ENCODE measurements at places on chromosomes 1 and 21.

DNA sequence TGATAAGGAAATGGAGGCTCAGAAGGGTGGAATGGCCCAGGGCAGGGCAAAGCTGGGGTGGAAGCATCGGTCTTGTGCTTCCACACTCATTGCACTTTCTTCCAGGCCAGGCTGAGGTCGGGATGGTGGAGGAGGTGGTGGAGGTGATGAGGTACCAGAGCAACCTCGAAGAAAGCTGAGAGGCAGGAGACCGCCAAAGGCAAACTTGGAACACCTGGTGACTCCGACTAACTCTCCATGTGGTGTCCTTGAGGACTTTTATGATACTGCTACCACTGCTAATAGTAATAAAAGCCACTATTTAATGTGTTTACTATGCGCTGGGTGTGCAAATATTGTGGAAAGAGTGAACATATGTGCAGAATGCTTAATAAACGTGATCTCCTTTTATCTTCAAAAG lies 16.9 kb upstream of the BTG2 start:
- no peak for DNase-seq

DNA sequence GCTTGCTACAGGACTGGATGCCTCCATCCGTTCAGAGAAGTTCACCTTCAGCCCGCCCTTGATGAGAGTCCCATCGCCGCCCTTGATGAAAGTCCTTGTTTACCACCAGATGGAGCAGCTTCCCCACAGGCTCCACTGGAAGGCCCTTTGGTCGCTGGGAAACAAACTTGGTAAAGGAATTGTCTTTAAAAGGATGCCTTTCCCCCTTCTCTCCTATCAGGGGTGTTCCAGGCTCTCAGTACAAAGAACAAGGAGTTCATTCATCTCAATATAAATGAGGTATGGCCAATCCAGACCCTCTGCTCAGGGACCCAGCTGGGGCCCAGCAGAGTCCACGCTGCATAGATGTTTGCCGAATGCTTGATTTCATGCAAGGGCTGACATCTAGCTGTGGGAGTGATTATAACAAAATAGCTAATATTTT lies 50.8 kb downstream of the CAPN9 start:
- peak; percentile 24 for DNase-seq

GRCh38 chr1:223556414-223557129 lies 108.9 kb downstream of the CAPN8 start:
- DNase-seq: peak; percentile 60

- DNase-seq: peak; percentile 78
Measured at GRCh38 chr1:198664068-198664788, 25.4 kb downstream of the PTPRC start.

GRCh38 chr1:47593013-47593568 lies 155.2 kb downstream of the FOXD2 start:
- DNase-seq: no peak

DNA sequence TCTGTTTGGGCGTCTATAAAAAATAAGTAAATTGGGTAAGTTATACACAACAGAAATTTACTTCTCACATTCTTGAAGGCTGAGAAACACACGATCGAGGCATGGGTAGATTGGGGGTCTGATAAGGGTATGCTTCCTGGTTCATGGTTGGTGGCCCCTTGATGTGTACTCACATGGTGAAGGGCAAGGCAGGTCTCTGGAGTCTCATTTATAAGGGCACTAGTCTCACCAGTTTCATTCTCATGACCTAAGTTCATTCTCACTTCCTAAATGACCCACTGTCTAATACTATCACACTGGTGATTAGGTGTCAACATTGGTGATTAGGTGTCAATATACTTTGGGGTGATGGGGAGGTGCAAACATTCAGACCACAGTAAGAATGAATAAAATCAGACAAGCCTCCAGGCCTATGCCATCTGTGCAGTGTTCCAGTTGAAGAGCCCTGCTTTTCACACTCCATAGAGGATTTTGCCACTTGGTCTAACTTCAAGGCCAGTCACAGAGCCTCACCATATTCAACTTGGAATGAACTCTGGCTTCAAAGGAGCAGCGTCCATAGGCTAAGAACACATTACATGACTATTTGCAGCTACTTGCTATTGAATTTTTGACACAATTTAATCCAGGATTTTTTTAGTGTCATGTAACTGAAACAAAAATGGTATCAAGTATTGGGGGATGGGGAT lies 2.5 kb upstream of the GBP4 start:
- DNase-seq: no peak

GRCh38 chr1:230589951-230590350 lies 52.3 kb upstream of the COG2 start:
- no peak for DNase-seq

GRCh38 chr1:65014321-65014720 lies 48.0 kb upstream of the JAK1 start:
- no peak for DNase-seq

DNA sequence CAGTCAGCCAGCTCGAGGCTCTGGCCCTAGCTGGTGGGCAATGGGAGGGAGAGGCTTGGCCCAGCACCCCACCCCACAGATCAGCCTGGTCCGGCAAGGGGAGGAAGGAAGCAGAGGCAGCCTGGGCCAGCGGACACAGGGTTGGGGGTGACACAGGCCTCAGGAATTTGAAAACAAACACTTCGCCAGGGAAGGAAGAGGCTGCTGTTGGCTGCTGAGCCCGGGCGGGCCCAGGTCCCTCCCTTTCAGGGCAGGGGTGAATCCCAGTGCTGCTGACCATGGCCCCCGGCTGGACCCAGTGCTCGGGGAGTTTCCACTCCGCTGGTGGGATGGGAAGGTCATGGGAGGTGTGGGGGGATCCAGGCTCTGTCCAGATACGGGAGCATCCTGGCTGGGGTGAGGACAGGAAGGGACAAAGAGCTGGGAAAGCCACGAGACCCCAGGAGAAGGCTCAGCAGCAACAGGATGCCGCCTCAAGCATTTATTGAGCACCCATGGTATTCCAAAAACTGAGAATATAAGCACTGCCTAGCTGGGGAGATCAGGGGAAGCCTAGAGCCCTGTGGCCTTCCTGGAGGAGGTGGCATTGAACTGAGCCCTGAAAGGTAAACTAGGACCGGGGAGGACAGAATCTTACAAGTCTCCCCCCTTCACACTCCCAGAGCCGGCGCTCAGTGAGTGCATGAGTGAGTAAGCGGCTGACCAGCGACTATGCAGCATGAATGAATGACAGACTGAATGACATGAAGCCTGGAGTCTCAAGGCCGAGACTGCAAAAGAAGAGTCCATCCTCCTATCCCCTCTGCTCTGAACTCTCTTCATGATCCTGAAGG lies 26.2 kb upstream of the EPHA2 start:
- no peak for DNase-seq

DNA sequence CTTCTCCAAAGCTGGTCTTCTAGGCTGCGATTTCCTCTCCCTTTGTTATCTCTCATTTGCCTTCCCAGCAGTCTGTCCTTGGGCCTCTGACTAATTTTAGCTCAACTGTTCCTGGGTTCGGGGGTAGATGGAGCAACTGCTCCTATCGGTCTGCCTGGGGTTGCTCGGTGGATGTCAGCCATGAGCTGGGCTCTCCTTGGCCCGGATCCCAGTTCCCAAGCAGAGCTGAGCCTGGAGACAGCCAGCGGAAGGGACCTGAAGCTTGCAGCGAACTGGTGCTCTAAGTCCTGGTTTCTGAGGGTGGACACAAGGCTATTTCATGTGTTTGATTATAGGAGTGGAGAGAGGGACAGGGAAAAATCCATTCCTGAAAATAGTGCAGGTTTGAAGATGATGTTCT lies 423.0 kb downstream of the RPS6KC1 start:
- DNase-seq: no peak

DNA sequence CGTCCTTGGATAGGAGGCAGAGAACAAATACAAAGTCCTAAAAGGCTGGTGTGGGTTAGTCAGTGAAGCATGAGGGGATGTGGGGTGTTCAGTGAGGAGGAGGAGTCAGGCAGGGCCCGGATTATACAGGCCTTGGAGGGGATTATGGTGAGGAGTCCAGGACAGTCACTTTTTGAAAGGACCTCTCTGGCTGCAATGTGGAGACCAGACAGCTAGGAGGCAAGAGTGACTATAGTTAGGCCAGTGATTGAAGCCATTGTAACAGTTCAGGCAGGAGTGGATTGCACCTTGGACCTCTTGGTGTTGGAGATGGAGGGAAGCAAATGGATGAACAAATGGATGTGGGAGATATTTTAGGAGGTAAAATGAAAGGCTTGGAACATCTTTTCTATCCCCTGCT lies 115.8 kb downstream of the C1orf94 start:
- no peak for DNase-seq

GRCh38 chr1:1569341-1569740 lies 5.3 kb downstream of the SSU72 start:
- DNase-seq: peak; percentile 32

- peak; percentile 91 for DNase-seq
Measured at GRCh38 chr1:236870721-236871120, 75.6 kb downstream of the MTR start.

DNA sequence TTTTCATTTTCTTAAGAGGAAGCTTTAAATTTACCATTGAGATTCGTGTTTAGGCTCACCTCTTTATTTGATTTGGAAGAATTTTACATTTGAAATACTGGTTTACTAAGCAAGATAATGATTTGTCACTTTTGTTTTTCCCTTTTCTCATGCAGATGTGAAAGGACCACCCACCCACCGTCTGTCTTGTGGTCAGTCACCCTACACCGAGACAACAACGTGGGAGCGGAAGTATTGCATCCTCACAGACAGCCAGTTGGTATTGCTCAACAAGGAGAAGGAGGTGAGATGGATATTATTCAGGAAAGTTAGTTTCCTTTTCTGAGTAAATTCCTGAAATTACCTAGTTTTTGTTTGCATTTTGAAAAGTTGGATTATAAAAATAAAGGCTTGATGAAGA lies 189.5 kb downstream of the RASAL2 start:
- DNase-seq: peak; percentile 73

DNA sequence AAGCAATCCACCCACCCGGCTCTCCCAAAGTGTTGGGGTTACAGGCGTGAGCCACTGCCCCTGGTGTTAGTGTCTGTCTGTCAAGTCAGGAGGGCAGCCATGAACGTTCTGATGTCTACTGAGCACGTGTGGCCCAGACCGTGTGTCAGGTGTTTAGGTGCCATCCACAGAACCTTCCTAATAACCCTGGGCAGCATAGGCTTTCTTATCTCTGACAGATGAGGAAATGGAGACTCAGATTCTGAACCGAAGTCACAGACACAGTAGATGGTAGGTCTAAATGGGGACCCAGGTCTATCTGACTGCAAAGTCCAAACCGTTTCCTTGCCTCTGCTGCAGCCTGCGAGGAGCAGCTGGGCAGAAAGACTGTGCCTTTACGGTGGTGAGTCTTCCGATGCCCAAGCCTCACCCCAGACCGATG lies 622 bp upstream of the IL6R start:
- DNase-seq: peak; percentile 20

DNA sequence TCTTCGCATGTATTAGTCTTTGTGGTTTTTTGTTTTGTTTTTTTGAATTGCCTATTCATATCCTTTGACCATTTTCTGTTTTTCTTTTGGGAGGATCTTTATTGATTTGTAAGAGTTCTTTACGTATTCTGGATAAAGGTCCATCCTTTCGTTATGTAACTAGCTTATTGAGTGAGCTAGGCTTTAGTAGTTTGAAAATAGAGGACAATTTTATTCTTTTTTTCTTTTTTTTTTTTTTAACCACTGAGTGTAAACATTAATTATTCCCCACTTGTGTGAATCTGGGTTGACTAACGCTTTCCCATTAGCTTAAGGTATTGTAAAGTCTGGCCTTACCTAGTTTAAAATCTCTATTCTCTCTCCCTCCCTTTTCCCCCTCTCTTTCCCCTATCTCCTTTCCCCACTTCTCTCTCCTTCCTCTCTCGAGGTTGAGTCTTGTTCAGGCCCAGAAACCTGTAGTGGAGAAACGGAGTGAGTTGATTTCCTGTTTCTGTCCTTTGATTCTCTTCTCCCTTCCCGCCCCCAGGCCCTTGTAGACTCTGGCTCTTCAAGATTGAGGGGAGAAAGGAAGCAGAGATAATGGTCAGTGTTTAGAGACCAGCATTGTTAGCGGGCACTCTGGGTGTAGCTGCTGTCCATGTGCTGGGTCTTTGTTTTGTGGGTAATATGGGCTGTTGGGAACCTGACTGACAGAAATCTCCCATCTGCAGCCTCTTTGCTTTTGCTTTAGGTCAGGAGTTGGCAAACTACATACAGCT lies 1.5 kb downstream of the MORC3 start:
- DNase-seq: no peak

DNA sequence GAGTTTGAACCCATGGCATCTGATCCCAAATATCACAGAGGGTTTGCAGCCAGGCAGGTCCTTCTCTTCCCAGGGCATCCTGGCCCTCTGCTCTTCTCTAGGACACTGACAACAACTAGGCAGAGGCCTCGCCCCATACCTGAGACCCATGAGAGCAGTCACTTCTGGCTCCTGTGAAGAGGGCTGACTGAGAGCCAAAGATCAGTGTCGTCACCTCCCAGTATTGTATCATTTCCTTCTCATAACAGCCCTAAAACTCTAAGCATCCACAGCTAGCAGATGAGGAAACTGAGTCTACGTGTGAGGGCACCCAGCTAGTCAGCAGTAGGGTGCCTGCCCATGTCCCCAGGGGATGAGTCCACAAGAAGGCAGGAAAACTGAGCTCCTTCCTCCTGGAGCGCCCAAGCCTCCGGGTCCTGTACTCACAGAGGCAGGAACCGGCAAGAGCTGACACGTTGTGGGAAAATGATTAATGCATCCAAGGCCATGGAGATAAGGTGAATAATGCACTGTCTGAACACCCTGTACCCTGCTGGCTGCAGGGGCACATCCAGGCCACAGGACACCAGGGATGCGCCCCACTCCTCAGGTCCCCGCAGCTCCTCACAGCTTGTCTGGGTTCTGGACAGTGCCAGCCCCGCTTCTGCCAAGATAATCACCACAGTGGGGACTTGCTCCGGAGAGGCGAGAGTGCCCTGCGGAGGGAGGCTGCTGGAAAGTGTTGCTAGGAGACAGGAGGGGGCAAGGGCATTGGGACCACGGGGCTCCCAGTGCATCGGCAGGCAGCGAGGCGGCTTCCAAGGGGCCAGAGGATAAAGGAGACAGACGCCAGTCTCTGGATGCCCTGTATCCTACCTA lies 340.0 kb downstream of the NPHP4 start:
- DNase-seq: no peak

GRCh38 chr1:21302747-21303715 lies 12.8 kb upstream of the ECE1 start:
- no peak for DNase-seq

DNA sequence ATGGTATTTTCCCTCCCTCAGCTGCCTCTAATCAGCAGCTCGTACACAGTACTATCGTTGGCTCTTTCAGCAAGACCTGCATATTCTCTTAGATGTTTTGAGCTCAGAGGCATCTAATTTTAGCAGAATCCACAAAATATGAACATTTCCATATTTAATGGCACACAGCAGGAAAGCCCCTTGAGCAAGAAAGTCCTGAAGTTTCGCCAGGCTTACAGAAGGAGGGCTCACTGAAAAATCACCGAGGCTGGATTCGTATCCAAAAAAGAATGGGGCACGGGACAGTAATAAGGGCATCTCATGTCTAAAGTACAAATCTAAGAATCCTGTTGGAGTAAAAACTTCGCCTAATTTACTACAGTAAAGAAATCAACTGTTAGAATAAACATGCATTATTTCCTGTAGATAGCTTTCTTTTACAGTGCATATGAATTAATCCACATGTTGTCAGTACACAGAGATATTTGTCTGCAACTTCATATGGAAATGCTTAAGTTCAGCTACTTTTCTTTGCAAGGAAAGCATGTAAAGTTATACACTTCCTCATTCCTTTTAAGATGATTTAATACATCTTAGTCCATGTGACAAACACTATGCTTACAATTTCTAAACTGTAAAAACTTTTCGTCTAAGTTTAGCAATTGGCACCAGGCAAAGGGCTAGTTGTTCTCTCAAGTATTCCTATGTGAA lies 1205.3 kb upstream of the ADGRL4 start:
- no peak for DNase-seq
